ENCODE measurements at places on chromosomes 1 and 21.

GRCh38 chr1:107926436-107927080, 38.4 kb downstream of the VAV3 start:
- peak; percentile 38 for DNase-seq

- DNase-seq = peak; percentile 74
These were observed 838 bp downstream of the CCDC28B start for GRCh38 chr1:32201011-32201855.

DNA sequence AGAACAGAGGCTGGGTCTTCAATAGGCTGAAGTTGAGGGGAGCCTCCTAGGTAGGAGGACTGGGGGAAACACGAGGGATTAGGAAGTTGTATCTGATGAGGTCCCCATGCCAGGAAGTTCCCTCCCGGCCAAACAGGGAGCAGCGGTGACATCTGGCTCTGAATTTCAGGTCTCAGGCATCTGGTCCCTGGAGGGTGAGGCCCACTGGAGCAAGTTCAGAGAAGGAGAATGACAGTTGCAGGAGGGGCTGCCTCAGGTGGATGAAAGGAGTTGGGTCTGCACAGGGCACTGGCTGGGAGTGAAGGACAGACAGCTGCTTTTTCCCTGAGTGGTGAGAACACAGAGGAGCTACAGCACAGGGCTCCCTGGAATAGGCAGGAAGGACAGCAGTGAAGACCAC, 9.1 kb downstream of the TMEM9 start:
- no peak for DNase-seq

GRCh38 chr1:58325866-58326265, 220.7 kb downstream of the OMA1 start:
- no peak for DNase-seq

- peak; percentile 7 for DNase-seq
These were observed 2.9 kb downstream of the FLVCR1 start for GRCh38 chr1:212860713-212861581.
